ENCODE measurements at places on chromosomes 6 and 20.

DNA sequence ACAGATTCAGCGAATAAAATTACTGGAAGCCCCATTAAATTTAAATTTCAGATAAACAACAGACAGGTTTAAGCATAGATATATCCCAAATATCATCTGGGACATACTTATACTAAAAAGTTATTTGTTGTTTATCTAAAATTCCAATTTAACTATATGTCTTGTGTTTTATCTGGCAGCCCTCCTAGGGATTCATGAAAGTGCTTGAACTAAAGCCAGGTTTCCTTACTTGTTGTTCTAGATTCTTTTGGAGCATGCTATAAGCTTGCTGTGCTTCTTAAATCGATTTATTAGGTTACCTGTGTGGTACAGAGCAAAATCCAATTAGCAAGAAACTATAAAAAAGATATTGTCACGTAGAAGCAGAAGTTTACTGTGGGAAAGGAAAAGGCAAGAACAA lies 202.5 kb upstream of the GMDS start:
- no peak for DNase-seq

DNA sequence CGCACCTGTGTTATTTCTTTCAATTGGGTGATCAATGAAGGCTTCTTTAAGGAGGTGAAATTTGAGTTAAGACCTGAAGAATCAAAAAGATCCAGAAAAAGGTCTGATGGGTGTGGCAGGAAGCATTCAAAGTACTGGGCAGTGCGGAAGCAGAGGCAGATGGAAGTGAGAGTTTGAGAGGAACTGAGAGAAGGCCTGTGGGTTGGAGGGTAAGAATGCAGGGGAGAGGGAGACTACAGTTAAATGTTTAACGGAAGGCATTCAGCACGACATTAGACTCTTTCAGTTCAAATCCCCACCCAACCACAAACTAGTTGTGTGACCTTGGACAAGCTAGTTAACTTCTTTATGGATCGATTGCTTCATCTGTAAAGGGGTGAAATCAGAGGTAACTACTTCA lies 50.5 kb upstream of the GCM1 start:
- DNase-seq = no peak

GRCh38 chr6:36025932-36026327 lies 1.5 kb upstream of the SLC26A8 start:
- DNase-seq = no peak

DNA sequence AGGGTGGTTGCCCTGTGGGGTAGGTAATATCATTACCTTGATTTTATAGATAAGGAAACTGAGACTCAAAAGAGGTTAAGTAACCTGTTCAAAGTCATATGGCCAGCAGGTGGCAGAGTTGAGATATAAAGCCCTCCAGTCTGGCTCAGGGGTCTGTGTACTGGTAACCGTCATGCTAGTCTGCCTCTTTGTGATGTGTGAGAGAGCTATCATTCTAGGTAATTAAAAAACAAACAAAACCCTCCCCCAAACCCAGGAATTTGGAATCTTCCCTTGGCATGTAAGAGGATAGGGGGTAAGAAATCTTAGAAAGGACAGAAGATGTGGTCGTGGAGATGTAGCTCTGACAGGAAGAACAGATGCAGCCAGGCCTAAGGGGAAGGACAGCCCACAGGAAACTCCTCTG lies 206.0 kb downstream of the CDC5L start:
- DNase-seq = peak; percentile 35

DNA sequence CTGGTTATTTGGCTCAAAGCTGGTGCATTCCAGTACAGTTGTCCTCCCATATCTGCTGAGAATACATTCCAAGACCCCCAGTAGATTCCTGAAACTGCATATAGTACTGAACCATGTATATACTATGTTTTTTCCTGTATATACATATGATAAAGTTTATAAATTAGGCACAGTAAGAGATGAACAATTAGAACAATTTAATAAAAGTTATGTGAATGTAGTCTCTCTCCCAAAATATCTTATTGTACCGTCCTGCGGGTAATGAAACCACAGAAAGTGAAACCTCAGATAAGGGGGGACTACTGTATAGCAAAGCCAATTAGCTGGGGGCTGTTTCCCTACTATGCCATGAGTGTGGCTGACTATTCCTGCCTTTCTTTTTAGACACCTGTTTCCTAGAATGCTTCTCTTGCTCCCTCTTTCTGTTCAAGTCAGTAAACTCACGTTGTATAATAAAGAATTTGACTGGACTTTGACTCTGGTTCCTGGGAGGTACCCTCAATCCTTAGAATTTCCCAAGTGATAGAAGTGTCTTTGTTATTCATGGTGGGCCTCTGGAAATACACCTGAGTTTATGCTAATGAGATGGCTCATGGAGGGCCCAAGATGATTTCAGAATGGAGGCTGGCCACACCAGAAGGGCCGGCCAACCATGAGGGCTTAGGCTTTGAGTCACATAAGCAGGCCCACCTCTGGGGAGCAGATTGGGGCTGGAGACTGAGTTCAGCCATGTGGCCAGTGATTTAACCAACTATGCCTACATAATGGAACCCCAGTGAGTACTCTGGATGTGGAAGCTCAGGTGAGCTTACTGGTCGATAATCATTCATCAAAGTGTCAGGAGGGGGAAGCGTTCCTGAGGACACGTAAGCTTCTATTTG lies 689 bp upstream of the BLOC1S5 start:
- no peak for DNase-seq

GRCh38 chr6:142671791-142672190 lies 273.2 kb downstream of the HIVEP2 start:
- no peak for DNase-seq

- no peak for DNase-seq
Observed at GRCh38 chr6:127173156-127173940, 54.9 kb downstream of the RSPO3 start.

- no peak for DNase-seq
Observed at GRCh38 chr6:17096096-17096495, 5.8 kb upstream of the STMND1 start.

GRCh38 chr6:165218829-165219228 lies 90.6 kb downstream of the C6orf118 start:
- DNase-seq = no peak

DNA sequence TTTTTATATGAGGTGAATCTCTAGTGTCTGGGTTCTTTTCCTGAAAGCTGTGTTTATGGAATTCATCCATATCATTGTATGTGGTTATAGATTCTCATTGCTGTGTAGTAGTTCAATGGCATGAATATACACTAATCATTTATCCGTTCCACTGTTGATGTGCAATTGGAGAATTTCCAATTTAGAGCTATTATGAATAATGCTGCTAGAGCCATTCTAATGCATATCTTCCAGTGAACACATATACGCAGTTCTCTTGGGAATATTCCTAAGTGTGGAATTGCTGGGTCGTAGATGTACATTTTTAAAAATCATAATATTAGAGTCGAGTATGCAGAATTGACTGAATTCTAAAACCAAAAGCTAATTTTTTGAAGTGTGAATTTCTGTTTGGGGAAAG lies 327.5 kb upstream of the JAG1 start:
- no peak for DNase-seq

DNA sequence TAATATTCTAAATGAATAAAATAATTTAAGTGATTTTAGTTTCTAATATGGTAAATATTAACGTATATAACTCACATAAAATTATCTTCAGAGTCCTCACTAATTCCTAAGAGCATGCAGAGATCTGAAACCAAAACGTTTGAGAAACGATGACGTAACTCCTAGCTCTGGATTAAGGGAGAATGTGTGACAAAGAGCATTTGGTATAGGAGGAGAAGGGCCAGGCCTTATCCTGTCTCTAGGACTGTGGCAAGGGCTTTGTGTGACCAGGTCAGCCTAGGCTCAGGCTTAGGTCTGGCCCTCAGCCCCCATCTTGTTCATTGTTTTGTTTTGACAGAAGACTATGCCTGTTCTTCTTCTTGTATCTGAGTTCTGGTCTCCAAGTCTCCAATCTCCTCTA lies 19.2 kb upstream of the POLR1H start:
- DNase-seq = no peak

DNA sequence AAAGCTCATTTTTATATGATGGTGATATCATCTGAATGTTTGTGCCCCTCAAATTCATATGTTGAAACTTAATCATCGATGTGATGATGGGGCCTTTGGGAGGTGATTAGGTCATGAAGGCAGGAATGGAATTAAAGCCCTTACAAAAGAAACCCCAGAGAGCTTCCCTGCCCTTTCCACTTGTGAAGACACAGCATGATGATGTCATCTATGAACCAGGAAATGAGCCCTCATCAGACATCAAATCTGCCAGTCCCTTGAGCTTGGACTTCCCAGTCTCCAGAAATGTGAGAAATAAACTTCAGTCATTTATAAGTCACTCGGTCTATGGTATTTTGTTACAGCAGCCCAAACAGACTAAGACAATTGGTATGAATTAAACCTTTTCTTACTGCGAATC lies 153.1 kb downstream of the MYB start:
- DNase-seq = no peak

DNA sequence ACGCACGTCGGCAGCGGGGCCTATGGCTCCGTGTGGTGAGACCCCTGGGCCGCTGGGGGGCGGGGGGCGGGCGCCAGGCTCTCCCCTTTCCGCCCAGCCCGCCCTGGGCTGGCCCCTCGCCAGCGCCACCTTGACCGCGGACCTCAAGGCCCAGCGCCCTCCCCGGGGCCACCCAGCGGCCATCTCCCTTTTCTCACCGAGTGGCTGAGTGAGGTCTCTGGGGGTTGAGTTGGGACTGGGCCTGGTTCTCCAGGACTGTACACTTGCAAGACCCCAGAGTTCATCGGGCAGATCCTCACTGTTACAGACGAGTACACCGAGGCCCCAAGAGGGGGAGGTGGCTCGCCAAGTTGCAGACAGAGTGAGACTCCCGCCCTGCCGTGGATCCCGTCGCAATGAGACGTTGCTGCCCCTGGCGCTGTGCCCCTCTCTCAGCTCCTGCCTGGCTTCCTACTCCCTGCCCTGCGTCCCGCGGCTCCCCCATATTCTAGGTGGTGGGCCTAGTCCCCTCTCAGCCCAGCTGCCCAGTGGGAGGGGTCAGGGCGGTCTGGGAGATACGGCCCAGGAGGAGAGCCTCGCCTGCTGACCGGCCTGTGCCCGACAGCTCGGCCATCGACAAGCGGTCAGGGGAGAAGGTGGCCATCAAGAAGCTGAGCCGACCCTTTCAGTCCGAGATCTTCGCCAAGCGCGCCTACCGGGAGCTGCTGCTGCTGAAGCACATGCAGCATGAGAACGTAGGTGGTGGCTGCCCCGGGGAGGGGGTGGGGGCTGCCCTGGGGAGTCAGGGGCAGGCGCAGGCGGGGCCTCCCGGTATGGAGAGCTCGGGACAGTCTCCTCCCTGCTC lies 576 bp downstream of the MAPK13 start:
- peak; percentile 69 for DNase-seq

DNA sequence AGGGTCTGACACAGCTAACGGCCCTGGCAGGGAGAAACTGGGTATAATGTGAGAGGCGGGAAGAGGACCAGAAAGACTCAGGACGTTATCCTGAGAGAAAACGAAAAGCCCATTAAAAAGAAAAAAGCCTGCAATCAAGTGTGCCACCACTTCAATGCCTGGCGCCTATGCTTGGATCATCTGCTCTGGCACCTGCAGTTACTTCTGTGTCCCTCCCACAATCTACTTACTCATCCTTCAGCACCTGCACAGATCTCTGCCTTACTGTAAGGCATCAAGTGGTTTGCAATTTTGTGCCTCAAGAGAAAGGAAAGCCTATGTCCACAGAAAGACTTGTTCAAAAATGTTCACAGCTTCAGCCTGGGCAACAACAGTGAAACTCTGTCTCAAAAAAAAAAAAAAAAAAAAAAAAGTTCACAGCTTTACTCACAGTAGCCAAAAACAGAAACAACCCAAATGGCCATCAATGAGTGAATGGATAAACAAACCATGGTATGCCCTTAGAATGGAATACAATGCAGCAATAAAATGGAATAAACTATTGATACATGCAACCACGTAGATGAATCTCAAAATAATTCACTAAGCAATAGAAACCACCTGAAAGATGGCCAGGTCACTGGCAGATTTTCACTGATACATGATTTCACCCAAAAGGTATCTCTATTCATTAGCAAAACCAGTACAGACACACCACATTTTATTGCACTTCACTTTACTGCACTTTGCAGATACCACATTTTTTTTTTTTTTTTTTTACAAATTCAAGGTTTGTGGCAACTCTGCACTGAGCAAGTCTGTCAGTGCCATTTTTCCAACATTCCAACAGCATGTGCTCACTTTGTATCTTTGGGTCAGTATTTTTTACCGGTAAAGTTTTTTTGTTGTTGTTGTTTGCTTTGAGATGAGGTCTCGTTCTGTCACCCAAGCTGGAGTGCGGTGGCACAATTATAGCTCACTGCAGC lies 48.6 kb downstream of the ABHD12 start:
- DNase-seq = no peak

GRCh38 chr6:144148886-144149285 lies 1.4 kb upstream of the STX11 start:
- no peak for DNase-seq

- DNase-seq = no peak
Observed at GRCh38 chr6:169700296-169700695, 1.5 kb downstream of the WDR27 start.

DNA sequence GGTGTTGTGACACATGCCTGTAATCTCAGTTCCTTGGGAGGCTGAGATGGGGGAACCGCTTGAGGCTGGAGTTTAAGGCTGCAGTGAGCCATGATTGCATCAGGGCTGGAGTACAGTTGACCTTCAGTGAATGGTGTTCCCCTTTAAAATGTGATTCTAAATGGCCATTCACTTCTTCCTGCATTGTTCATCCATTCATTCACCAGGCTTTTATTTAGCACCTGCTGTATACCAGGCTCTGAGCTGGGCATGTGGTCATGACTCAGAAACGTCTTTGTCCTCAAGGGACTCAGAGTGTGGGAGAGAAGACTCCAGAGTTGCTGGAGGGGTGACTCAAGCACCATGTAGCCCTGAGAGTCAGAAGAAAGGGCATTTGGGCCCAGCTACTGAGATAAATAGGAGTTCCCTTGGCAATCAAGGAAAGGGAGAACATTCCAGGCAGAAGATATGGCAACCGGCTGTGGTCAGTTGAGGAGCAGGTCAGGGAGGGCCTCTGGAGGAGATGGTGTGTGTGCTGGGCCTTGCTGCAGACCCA lies 101.1 kb downstream of the DLGAP4 start:
- no peak for DNase-seq

DNA sequence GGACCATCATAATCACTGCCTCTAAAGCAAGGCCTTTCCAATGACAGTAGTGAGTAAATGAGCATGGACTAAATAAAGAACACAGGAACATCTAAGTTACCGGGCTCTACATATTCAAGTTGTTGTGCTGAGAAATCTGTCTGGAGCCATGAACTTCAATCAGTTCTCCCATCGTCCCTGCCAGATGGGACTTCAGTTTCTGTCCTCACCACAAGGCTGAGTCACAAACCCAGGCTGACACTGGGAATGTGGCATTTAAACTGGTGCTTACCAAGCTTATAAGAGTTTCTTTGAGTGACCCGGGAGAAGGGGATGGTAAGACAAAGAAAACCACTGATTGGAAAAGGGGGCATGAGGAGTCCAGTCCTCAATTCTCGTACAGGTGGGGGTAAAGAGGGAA lies 497.0 kb downstream of the MAFB start:
- DNase-seq = no peak
